ENCODE measurements at places on chromosomes 2 and 18. TPM values are rescaled to one million over a fixed set of nuclear protein-coding genes. Genes with fewer than 3 reads are reported as not detected.

Gene HAAO
- total RNA-seq: not detected

Gene TSPYL6
- total RNA-seq: not detected

Gene GALNT5
- total RNA-seq: 28.8 TPM

Gene CLIP4
- 15.9 TPM for total RNA-seq

Gene ALLC
- not detected for total RNA-seq

Gene HAT1
- total RNA-seq: 151 TPM

Gene MAP3K20
- total RNA-seq: 11.9 TPM

Gene MC5R
- total RNA-seq: not detected

Gene TBR1
- not detected for total RNA-seq

Gene KIF5C
- 1.3 TPM for total RNA-seq

Gene RAMP1
- total RNA-seq: 35.8 TPM

Gene HOXD13
- 2.1 TPM for total RNA-seq

Gene SLC5A7
- total RNA-seq: not detected

Gene CRIM1
- total RNA-seq: 98.2 TPM

Gene LIMS3
- 0.17 TPM for total RNA-seq

Gene SLC40A1
- 0.39 TPM for total RNA-seq

Gene GKN1
- not detected for total RNA-seq

Gene CYBRD1
- total RNA-seq: 43.7 TPM

Gene LIPG
- total RNA-seq: 66.5 TPM

Gene AOX1
- 18.7 TPM for total RNA-seq

Gene SMAD2
- total RNA-seq: 171 TPM

Gene RGPD8
- total RNA-seq: 1.4 TPM

Gene RAB27B
- total RNA-seq: 13.8 TPM

Gene CFAP65
- not detected for total RNA-seq

Gene CDH19
- total RNA-seq: not detected

Gene EML6
- 1.6 TPM for total RNA-seq

Gene RGPD4
- not detected for total RNA-seq
